GM12891 (cell line): ENCODE measurements at places on chromosomes 11 and 22.

- DNase-seq, result no peak
Measured at GRCh38 chr11:109317726-109318125, 104.3 kb upstream of the C11orf87 start.

DNA sequence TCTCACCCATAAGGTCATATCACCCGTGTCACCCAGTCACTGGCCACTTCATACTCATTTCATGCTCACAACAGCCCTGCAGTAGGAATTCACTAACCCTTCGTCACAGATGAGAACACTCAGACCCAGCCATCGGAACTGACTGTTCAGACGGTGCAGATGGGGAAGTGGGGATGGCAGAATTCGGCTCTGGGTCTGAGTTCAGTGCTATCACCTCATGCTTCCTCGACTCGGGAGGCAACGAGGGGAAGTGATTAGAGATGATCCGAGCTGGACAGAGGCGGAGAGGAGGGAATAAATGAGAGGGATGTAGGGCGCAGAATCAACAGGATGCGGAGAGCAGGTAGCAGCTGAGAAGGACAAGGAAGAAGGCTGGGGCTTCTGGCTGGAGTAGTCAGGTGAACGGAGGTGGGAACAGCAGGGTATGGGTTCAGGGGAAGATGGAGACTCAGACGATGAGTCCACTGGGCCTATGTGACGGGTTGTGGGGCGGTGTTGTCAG lies 4.7 kb downstream of the B3GNT6 start:
- DNase-seq, result peak; percentile 50

- no peak for DNase-seq
Measured at GRCh38 chr11:69508974-69509373, 27.5 kb downstream of the LINC01488 start.

- DNase-seq, result no peak
Measured at GRCh38 chr11:64341429-64341828, 1.4 kb downstream of the CCDC88B start.

DNA sequence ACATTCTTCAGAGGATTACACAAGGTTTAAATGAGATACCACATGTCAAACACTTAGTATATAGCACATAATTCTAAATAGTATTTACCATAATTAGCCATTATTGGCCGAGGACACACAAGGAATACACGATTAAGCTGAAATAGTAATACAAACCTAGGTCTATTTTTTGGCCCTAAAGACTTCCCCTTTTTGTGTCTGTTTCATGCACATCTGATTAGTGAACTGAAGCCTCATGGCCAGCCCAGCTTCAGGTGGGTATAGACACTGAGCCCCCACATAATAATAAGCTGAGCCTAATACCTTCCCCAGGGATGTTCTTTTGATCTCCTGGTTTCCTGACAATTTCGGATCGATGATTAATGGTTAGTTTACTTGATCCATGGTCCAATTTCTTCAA lies 2.1 kb downstream of the GLYATL1B start:
- DNase-seq, result no peak

- no peak for DNase-seq
Measured at GRCh38 chr11:76225122-76225611, 18.9 kb upstream of the WNT11 start.

DNA sequence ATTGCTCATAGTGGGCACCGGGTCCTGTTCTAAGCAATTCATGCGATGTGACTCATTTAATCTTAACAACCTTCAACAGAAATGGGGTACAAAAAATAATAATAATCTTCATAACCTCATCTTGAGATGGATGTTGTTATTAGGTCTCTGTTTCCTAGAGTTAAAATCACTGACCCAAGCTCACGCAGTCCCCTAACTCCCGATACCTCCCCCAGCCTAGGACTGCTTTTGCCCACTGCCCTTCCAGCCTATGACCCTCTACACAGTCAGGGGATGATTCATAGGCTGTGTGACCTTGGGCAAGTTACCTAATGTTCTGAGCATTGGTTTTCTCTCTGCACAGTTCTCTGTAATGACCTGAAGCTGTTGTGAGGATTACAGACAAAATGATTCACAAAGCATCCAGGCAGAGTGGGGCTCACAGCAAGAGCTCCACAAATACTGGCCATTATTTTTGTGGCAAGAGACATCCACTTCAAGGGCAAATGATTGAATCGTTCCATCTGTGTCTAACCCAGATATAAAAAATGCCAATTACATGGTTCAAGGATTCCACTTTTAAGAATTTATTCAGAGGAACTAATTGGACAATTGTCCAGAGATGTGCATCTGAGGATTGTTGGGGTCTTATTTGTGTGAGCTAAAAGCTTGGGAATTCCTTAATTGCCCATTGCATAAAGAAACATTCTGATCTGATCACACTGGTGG lies 20.0 kb downstream of the MTFP1 start:
- DNase-seq, result no peak

DNA sequence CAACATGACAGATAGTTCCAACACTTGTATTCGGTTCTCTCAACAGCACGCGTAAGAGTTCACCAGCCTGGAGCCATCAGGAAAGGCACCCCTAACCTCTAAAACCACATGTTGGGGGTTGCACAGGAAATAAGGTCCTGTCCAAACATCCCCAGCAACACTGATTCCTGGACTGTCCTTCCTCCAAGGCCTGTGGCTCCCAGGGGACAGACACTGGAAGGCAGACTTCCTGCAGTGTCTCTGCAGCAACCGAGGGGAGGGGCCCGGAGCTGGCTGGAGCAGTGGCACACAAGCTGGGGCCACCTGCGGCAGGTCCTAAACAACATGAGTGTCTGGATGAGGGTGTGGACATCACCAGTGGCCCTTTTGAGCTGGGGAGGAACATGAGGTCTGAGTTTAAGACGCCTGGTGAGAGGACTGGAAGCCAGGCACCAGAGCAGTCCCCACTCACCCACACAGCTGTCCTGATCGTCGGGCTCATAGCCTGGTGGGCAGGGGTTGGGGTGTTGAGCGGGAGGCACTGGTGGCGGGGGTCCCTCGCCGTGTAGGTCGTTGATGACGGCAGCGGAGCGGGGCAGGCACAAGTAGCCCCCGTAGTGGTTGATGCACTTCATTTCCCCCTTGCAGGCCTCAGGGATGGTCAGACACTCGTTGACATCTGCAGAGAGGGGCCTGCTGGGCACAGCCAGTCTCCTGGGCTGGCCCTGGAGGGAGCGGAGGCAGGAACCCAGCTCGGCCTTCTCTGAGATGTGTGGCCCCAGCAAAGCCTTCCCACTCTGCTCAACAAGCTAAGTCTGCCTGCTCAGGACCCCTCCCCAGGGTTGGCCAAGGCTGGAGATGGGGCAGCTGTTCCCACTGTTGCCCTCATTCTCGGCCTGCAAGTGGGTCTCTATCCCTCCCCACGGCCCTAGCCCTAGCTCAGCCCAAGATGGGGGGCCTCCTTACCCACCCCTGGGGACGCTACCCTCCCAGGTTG lies 1.6 kb downstream of the EFEMP2 start:
- DNase-seq, result no peak
